Activated T-cell treated with anti-CD3 and anti-CD28 coated beads for 4 hours (primary cell): ENCODE measurements at places on chromosomes 5 and 9.

DNA sequence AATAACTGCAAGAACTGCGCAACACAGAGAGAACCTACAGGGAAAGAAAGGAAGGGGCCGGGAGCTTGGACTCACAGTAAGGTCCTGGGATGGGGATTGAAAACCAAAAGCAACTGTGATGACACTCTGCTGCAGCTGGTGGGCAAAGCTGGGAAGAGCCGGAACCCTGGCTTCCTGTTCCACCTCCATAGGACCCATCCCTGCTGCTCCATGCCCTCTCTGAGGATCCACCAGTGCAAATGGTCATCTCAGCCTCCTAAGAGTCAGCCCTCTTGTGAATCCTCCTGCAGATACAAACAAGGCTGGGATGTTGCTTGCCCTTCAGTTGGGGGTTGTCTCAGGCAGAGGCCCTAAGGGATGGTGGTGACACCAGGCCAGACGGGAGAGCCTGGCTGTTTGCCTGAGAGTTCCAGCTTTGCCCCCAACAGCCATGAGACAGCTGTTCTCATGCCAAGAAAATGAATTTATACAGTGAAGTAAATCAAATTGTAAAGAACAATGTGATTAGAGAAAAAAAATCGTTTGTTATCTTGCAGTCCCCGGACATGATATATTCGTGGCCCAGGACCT, 90.8 kb downstream of the TENT4A start:
- DNase-seq, result no peak

- peak; percentile 57 for DNase-seq
Observed at GRCh38 chr9:33374634-33375237, 27.6 kb downstream of the AQP7 start.

GRCh38 chr5:36944607-36945225, 68.1 kb downstream of the NIPBL start:
- DNase-seq, result no peak

GRCh38 chr5:159851053-159851452, 65.2 kb upstream of the ADRA1B start:
- DNase-seq, result no peak

DNA sequence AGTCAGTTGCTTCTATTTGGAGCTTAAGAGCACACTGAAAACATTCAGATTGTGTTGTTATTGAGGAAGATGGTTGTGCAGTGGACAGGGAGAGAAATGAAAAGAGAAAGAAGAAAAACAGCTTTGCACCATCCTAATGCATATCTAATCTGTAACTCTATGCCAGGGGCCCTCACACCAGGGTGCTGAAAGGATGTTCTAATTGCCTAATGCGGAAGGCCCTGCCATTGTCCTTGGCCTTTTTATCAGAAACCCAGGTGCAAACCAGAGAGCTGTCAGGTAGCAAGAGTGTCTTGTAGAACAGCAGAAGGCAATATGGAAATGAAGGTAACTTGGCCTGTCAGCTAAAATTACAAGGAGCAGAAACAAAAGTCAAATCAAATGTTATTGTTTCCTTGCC, 384.5 kb upstream of the PIK3R1 start:
- no peak for DNase-seq

GRCh38 chr5:155826611-155827507, 500.1 kb upstream of the SGCD start:
- DNase-seq, result no peak

DNA sequence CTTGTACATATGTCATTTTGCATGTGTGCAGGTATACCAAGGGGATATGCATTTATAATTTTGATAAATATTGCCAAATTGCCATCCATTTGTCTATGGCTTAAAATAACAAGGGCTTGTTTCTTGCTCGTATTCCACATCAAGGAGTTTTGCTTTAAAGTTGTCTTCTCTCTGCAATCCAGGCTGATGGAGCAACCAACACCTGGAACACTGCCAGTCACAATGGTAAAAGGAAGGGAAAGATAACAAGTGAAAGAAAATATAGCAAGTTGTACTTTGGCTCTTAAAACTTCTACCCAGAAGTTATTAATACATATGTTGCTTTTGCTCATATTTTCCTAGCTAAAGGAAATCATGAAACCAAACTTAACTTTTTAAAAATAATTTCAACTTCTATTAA, 156.9 kb downstream of the UNC13B start:
- no peak for DNase-seq

DNA sequence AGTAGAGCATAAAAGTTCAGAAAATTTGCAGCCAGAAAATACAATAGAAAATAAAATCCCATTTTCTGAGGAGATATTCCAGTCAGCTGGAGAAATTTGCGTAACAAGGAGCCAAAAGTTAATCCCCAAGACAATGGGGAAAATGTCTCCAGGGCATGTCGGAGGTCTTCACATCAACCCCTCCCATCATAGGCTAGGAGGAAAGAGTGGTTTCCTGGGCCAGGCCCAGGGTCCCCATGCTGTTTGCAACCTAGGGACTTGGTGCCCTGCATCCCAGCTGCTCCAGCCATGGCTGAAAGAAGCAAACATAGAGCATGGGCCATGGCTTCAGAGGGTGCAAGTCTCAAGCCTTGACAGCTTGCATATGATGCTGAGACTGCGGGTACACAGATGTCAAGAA, 255.0 kb downstream of the DTWD2 start:
- DNase-seq, result no peak

- no peak for DNase-seq
Observed at GRCh38 chr5:6424110-6424659, 24.5 kb upstream of the UBE2QL1 start.

DNA sequence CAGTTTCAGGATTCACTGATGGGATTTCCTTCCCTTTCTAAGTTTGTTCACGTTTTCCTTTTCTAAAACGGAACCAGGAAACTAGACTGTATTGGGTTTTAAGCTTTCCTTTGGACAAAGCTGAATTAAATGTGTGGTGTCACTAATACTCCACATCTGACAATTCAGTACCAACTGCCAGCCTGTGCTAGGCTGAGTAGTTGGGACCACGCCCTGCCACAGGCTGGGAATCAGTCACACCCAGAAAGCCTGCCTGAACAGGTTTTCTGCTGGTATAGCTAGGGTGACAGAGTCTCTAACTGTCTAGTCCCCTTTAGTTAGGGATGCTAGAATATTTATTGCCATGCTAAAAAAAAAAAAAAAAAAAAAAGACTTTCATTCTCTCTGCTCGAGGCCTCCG, 15.6 kb downstream of the SPACA9 start:
- no peak for DNase-seq

- no peak for DNase-seq
Observed at GRCh38 chr9:93156475-93157008, 22.5 kb upstream of the NINJ1 start.

- no peak for DNase-seq
Observed at GRCh38 chr5:166117072-166118066, 2174.1 kb upstream of the WWC1 start.

GRCh38 chr9:35700942-35701341, 11.2 kb upstream of the TPM2 start:
- DNase-seq, result no peak

- no peak for DNase-seq
Observed at GRCh38 chr5:57719216-57719615, 236.6 kb upstream of the ACTBL2 start.

DNA sequence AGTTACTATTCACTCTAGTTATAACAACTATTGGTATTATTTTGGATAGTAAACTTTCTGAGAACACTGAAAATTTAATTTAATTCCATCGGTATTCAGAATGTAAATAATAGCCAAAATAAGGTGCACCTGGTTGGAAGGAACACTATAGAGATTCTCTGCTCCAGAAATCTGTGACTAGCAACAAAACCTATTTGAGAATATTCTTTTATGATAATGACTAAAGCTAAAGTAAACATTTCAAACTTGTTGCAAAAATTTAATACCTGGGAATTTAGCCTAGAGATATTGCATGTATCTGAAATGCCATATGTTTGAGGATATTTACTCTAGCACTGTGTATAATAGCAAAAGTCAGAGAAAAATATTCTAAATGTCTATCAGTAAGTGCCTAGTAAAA, 144.1 kb downstream of the PLK2 start:
- DNase-seq, result no peak

- DNase-seq, result no peak
Observed at GRCh38 chr9:121299467-121300282, 31.7 kb downstream of the GSN start.

DNA sequence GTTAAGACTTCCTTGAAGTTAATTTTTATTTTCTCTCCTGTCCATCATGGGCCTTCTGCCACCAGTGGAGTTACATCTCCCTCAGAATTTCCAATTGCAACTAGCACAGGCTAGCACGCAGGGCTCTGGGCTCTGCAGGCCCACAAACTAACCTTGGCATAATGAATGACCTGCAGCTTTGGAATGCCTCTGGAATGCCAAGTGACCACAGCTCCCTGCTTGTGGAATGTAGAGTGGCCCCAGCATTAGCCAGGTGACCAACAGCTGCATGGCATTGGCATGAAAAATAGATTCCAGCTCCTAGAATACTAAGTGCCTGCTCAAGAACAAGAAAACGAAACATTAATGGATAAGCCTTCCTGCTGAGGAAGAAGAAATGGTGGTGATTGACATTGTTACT, 726.1 kb downstream of the BRINP1 start:
- no peak for DNase-seq

DNA sequence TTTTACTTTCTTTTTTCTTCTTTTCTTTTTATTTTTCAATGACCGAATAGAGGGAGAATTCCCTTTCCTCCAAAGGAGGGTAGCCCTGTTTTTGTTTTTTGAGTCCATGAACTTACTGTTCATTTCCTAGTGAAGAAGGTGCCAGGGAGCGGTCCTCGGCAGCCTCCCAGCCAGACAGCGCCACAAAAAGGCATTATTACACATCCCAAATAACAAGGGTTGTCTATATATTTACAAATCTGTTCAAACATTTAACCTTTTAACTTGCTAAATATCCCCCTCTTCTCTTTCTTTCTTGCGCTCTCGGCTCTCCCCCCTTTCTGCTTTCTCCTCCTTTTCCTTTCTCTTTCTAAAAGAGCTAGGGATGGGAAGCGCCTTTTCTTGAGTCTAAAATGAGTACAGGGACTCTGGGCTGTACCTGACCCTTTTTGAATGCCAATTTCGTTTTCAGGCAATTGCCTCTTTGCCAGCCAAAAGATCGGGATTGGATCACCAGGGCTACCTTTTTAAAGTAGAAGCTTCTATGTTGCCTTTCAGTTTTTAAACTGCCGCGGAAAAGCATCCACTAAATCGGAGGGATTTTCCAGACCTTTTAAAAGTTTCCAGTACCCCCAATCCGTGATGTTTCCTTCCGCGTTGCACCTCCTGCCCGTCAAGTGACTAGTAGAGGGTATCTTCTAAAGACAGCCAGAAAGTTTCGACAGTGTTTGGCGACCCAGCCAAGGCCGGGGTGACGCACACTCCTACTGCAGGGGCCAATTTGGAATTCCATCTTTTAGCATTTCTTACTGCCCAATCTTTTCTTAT, 125.6 kb downstream of the TMEM161B start:
- no peak for DNase-seq
